ENCODE measurements at places on chromosomes 12 and 14.

DNA sequence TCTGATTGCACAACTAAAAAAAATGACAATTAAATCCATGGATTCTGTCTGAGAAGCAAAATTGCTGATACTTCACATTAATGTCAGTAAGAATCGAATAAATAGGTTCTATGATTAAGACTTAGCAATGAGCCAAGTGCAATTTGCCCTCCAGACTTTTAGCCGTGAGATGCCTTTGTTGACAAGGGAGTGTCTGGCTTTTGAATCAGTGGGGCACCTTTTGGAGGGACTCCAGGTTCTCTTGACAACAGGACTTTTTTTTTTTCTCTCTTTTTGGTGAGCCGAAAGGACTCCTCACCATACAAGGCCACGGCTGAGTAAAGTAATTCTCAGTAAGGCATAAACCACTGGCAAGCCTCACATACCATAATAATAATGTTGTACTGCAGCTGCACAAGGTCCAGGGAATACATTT lies 4.7 kb upstream of the MDM1 start:
- DNase-seq, result no peak

- peak; percentile 99 for DNase-seq
Observed at GRCh38 chr12:57846577-57847319, at the start of gene CTDSP2. CTDSP2 (minus strand) TSS chr12:57846729; CDS start chr12:57846435, 294 bp downstream.

DNA sequence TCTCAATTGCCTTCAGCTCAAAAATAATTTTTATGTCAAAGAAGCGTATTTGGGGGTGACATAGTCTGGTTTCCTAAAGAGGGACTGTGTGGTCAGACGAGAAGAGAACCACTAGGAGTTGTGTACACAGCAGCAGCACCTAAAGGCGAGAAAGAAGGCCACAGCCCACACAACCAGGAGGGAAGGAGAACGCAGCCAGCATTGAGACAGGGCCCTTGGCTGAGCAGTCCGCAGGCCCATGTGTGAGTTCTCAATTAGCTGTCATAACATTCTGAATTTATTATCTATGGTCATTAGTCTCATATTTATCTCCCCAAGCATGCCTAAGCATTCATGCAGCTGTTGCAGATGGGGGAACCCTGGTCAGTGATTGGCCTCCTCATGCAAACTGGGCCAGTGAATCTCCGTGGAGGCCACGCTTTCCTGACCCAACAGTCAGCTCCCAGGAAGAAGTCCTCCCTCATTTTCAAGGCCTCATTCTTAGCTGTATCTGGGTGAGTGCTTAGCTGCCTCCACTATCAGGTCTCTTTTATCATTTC lies 81.2 kb upstream of the ATF7IP start:
- DNase-seq, result no peak

DNA sequence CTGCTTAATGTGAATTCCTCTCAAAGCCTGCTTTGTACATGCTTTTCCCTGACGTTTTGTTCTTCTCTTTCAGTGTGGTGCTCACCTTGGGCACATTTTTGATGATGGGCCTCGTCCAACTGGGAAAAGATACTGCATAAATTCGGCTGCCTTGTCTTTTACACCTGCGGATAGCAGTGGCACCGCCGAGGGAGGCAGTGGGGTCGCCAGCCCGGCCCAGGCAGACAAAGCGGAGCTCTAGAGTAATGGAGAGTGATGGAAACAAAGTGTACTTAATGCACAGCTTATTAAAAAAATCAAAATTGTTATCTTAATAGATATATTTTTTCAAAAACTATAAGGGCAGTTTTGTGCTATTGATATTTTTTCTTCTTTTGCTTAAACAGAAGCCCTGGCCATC lies 184.6 kb downstream of the MSRB3 start:
- DNase-seq, result no peak

- peak; percentile 37 for DNase-seq
Observed at GRCh38 chr12:116916714-116917114, 6.0 kb downstream of the FBXW8 start.
